ENCODE measurements at places on chromosomes 6 and 20.
A peak's percentile ranks its signal among the peaks of the same experiment; 100 is the strongest.

GRCh38 chr6:39339868-39340550, 17.5 kb upstream of the KCNK16 start:
- no peak for DNase-seq

GRCh38 chr6:146890644-146891434, 292.1 kb downstream of the ADGB start:
- no peak for DNase-seq

DNA sequence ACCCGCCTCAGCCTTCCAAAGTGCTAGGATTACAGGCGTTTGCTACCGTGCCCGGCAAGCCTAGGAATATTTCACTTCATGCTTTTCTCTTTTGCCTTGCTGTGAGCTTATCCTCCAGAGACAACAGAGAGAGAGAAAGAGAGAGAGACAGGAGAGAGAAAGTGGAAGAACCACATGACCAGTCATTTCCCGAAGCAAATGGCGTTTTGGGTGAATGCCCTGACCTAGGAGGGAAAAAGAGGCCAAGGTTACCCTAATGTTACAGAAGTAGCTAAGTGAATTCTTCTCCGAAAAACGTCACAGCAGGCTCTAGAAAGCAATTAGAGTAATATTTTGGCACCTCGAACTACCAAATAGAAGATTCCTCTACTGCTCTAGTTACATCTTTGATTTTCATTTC, 9.1 kb downstream of the SGK1 start:
- DNase-seq: no peak

DNA sequence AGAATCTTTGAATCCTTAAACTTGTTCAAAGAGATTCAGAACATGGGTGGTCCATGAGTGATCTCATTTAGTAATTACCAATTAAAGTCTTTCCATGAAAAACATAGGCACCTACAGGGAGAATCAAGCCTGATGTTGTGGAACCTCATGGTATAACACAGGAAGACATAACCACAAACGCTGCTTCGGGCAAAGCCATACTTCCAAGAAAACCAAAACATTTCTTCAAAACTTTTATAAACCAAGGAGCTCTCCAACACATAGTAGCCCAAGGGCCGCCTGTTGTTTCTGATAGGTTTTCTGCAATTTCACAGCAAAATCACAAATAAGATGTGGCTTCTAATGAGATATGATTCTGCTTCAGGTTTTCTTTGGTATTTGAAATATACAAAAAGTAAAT, 2.5 kb downstream of the CHD6 start:
- DNase-seq: no peak

- no peak for DNase-seq
Measured at GRCh38 chr6:108959972-108960582, 111.9 kb downstream of the ARMC2 start.

- no peak for DNase-seq
Measured at GRCh38 chr6:12851123-12851695, 134.6 kb downstream of the PHACTR1 start.

- DNase-seq: no peak
Measured at GRCh38 chr6:83352424-83353061, 78.3 kb downstream of the ME1 start.

DNA sequence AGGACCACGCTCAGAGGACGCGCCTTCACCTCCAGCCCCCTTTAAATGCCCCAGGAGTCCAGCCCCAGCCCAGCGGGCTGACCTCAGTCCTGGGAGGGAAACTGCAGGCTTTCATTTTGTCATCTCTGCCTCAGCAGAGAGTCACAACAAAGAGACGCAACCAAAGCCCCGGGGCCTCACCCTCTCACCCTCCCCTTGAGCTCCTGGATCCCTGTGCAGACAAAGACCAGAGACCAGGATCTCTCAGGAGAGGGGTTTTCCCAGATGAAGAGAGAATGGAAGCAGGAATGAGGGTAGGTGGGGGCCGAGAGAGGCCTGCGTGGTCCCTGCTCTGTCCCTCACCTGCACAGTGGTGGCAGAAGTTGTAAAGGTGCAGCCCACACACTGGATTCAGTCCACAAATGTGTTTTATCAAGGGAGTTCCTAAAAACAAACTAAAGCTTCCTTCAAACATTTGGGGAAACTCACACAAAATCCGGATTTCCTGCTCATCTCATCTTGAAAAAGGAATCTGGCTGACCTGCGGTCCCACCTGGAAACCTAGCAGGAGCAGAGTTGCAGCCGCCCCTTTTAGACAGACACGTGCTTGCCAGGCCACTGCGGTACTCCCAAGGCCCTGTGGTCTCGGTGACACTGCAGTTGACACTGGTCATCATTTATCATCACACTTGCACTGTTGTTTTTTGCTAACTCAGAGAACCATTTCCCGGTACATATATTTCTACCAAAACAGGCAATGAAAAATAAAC, 27.1 kb downstream of the PTGIS start:
- no peak for DNase-seq

GRCh38 chr6:52839124-52840055, 1.2 kb downstream of the GSTA5 start:
- DNase-seq: no peak

GRCh38 chr6:106617302-106617701, 12.0 kb downstream of the RTN4IP1 start:
- no peak for DNase-seq

- DNase-seq: no peak
Measured at GRCh38 chr6:47221565-47221964, 88.1 kb downstream of the TNFRSF21 start.

DNA sequence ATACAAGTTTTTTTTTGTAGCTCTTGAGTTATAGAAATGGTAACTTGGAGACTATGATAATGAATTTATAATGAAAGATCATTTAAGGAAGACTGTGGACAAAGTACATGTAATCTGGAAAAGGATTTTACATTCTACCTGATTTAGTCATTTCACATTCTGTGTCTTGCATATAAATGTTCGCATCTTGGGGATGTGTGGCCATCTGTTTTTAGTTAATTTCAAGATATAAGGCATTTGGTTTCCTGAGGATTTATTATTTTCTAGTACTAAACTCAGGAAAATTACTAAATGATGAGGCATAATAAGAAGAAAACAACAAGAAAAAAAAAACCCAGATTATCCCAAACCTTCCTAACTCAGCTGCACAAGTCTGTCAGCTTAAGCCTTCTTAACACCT, 112.7 kb upstream of the PRL start:
- DNase-seq: no peak

GRCh38 chr6:88997327-88997726, 33.9 kb upstream of the RNGTT start:
- DNase-seq: no peak

DNA sequence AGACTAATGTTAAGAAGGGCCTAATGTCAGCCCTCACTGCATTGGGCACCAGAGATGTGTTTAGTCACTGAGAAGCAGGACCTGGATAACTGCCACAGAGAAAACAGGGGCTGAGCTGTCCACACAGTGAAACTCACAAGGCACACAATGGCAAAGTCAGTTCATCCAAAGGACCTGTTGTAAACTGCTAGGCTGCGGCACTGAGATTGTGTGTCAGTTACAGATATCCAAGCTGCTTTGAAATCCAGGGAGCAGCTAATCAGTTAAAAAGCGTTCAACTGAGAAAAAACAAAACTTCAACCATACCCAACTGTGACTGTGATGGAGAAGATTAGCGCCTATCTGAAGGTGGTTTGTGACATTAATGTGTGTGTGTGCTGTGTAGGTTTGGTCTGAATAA, 27.8 kb upstream of the TMEM14A start:
- no peak for DNase-seq

DNA sequence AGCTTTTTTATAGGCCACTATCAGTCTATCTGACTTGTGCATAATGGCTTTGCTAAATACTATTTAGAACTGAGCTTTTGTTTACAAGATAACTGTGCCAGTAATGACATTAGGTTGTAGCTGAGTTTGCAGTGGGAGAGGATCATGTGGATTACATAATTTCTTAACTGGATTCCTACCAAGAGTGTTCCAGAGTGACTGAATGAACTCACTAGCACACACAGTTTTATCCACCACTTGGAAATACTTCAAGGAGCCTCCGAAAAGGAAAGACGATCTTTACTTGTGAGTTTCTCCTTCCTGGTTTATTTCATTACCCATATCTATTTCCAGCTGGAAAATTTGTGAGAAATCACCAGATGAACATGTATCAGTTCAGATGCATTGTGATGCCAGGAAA, 10.9 kb upstream of the SYNE1 start:
- no peak for DNase-seq

DNA sequence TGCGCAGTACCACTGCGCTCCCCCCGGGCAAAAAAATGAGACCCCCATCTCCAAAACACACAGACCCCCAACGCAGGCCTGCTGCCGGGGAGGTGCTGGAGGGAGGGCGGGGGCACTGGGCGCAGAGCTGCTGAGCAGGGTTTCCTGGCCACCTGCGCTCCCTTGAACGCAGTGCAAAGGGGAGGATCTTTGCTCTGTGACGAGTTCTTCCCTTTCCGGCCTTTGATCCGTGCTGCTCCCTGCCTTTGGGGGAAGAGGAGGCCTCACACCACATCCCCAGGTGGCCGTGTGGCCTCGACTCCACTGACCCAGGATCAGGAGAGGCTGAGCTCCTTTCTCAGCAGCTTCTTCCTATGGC, 8.9 kb upstream of the COL20A1 start:
- DNase-seq: no peak

DNA sequence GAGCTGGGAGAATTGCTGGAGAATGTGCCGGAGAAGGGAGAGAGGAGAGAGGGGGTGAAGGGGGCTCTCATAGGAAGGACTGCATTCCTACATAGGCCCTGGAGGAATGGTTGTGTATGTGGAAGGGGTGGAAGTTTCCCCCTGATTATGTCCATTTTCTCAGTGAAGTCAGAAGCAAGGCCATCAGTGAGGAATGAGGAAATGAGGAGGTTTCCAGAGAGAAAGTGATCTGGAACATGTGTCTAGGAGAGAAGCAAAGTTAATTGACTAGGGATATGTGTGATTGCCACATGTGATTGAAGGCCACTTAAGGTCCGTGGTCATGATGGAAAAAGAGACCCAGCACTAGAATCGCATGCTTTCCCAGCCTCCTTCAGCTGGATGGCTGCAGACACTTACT, 42.3 kb downstream of the TBPL1 start:
- no peak for DNase-seq

GRCh38 chr6:11714116-11714797, 64.3 kb downstream of the ADTRP start:
- no peak for DNase-seq

DNA sequence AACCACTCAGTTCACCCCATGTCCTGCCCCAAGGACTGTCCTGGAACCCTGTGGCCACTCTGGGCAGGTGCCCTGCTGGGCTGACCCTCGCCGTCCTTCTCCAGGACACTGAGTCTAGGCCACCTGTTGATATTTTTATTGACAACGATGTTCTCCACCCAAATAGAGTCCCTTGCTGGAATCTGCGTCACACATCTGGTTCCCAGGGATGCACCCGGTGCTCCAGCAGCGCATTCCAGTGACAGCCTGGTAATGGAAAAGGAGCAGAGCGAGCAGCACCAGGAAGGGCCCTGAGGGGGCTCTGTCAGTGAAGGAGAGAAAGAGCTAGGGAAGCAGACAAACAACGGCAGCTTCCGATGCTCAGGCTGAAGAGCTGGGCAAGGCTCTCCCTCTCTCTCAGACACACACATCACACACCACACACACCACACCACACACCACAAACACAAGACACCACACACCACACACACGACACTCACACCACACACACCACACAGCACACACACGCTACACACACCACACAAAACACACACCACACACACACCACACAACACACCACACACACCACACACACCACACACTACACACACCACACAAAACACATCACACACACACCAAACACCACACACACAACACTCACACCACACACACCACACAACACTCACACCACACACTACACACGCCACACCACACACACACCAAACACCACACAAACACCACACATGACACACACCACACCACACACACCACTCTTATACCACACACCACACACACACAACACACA, 117.9 kb upstream of the THBS2 start:
- DNase-seq: peak; percentile 53

DNA sequence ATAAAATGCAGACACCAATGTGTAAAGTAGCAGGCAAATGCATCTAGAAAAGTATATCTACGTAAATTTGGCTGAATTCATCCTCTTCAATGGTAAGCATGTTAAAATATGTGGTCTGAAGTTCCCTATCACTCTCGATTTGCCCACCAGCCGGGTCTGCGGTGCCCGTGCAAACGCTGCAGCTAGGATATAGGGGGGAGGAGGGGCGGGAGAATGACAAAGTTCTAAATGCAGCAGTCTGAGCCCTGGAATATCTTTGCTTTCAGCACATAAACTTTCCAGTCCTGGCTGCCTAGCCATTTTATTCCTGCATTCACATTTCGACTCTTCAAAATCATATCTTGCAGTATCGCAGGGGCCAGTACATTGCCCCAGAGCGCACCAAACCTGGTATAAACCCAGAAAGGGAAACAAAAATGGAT, 708 bp downstream of the NRN1 start:
- peak; percentile 65 for DNase-seq

DNA sequence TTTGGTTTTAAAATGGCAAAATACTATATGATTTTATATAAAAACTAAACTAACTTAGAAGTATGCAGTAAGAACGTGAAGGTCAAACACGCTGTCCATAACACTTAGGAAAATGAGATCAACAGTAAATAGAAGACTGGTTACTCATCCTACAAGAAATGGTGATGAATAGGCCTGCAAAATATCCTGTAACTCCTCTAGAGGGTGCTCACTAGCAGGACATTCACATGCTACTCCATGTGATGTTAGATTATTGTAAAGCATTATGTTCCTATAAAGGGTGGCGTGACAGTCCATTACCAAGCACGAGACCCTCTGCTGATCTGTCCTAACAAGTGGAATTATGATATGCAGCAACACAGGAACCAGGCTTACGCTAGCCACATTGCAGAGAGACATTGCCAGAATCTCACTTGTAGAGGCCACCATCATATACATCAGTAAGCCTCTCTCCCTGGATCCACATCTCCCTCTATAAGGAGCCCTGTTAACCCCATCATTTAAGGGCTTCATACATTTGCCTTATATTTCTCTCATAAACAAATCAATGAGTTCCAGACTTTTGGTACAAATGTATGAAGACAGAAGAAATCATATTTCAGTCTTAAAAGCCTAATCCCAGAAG, 18.0 kb upstream of the DEFB129 start:
- no peak for DNase-seq

DNA sequence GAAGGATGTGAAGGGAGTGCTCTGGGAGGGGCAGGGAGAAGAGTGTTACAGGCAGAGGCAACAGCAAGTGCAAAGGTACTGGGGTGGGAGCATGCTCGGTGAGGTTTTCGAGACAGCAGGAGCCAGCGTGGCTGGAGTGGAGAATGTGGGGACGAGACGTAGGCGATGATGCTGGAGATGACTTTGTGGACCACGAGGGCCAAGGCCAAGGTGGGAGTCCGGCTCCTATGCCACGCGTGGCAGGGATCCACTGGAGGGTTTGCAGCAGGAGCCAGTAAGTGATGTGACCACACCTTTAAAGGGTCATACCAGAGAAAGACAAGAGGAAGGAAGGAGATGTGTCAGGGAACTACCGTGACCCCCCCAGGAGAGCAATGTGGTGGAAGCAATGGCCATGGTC, 7.3 kb downstream of the PTGIS start:
- no peak for DNase-seq
